ENCODE measurements at places on chromosomes 5 and 9. TPM values are rescaled to one million over a fixed set of nuclear protein-coding genes. Genes with fewer than 3 reads are reported as not detected.

NEUROG1 gene
- not detected for total RNA-seq

AQP7 gene
- 0.17 TPM for total RNA-seq

ABLIM3 gene
- total RNA-seq, result 1.1 TPM

CER1 gene
- total RNA-seq, result not detected

FAM169A gene
- total RNA-seq, result 301 TPM

TNC gene
- not detected for total RNA-seq

TAF1L gene
- total RNA-seq, result under 0.01 TPM

FAM153A gene
- total RNA-seq, result not detected

DNA sequence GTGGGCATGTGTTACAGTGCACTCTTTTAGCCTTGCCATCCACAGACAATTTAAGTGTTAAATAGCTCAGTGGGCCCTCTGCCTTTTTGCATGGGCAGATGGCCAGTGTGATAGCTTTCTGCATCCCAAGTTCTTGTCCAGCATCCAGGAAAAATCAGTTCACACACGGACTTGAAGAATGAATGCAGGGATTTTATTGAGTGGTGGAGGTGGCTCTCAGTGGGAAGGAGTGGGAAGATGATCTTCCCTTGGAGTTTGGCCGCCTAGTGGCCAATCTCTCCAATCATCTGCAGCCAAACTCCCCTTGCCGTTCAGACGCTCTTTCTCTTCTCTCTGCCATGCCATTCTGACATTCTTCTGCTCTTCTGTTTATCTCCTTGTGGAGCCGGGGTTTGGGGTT is 322.4 kb upstream of the GRAMD2B start:
- peak; percentile 89 for DNase-seq

- no peak for DNase-seq
Observed at GRCh38 chr5:104564530-104564929, 1001.9 kb upstream of the NUDT12 start.

DNA sequence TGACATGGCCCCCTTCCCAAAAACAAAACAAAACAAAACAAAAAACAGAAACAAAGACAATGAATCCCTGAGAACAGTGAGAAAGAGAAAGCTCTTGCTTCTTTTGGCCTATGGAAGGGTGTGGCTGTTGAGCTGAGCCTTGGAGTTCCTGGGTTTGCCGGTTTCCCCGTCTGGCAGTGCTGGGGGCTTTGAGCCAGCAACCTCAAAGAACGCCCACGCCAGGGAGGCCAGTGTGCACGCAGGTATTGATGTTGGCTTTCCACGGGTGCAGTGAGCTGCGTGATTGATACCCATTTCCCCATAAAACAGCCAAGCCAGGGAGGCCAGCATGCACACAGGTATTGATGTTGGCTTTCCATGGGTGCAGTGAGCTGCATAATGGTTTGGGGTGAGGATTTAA is 8.3 kb upstream of the LCN1 start:
- DNase-seq, result no peak

- no peak for DNase-seq
Observed at GRCh38 chr5:17154211-17154996, 63.0 kb upstream of the BASP1 start.

- DNase-seq, result no peak
Observed at GRCh38 chr9:95511616-95511931, 5.2 kb downstream of the PTCH1 start.

- DNase-seq, result no peak
Observed at GRCh38 chr5:120231563-120231962, 232.5 kb upstream of the PRR16 start.

DNA sequence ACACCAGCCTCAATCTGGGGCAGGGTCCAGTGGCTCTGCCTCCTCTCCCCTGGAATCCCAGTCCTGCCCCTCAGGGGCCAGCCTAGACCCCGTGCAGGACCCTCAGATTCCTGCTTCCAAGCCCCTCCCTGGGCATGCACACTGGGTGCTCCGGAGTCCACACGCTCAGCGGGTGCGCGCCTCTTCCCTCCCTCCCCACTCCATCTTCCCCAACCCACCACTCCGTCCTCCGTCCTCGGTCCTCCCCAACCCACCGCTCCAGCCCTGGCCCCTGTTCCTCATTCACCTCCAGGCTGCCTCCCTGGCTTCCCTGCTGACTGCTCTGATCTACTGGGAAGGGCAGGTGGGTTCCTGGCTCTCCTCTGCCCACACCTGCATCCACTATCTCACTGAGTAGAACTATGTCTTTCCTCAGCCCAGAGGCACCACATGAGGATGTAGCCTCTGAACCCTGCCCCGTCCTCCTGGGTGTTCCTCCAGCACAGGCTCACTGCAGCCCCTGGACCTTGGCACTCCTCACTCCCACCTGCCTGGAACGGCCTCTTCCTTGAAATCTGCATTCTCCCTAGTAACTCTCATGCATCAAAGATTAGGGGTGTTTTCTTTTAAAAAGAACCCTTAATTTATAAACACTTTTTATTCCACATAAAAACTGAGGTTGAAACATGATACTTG is 92.8 kb downstream of the CAMSAP1 start:
- DNase-seq, result no peak

- DNase-seq, result peak; percentile 94
Observed at GRCh38 chr9:34522971-34523797, at the start of gene ENHO. Gene ENHO (minus strand): TSS chr9:34522990. CDS start chr9:34521695, 1,295 bp downstream.

- no peak for DNase-seq
Observed at GRCh38 chr9:135704483-135704882, 2.5 kb downstream of the KCNT1 start.

DNA sequence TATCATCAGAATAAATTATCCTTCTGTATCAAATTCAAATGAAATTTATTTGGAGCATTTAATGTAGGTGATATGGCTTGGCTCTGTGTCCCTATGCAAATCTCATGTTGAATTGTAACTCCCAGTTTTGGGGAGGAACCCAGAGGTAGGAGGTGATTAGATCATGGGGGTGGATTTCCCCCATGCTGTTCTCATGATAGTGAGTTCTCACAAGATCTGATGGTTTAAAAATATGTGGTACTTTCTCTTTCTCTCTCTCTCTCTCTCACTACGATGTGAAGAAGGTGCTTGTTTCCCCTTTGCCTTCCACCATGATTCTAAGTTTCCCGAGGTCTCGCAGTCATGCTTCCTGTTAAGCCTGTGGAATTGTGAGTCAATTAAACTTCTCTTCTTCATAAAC is 678.4 kb upstream of the RGMB start:
- DNase-seq, result no peak

- peak; percentile 84 for DNase-seq
Observed at GRCh38 chr9:113173341-113173740, 22.5 kb downstream of the SLC31A2 start.

DNA sequence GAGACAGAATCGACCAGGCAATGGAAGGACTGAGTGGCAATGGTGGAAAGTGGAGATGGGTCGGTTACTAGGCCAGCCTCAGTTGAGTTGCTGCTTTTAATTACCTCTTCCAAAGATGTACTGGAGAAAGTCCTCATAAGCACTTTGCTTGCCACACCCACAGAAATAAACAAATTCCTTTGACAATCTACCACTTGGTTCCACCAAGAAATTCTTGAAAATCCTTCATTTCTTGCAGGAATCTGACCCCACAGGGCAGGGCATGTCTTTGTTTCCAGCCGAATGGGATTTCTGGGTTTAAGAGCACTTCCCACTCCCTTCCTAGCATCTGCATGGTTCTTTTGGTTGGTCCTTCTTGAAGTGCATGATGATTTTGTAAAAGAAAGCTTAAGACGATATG is 54.5 kb downstream of the ADAMTS12 start:
- no peak for DNase-seq

GRCh38 chr5:58505502-58505901 is 14.3 kb downstream of the GAPT start:
- no peak for DNase-seq

DNA sequence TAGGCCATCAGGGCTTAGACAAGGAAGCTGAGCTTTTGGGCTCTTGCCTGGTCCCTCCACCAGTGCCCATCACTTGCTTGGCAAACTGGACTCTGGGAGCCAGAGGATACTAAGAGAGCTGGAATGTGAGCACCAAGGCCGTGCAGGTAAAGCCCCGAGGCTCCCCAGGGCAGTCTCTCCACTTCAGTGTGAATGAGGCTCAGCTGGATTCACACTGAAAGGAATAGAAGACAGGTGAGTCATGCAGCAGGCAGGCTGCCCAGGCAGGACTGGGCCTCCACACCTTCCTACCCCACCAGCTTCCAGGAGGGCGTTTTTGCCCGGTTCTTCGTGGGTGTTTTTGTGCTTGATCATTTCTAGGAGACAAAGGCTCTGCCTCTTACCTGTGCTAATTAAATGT is 7.3 kb upstream of the CTSV start:
- no peak for DNase-seq

- DNase-seq, result no peak
Observed at GRCh38 chr5:176530393-176530982, 6.7 kb downstream of the RNF44 start.

- DNase-seq, result no peak
Observed at GRCh38 chr5:58462154-58462553, 2.3 kb upstream of the PLK2 start.

GRCh38 chr5:137888863-137889759 is at the start of gene PKD2L2:
Gene PKD2L2 (plus strand): TSS chr5:137889457. CDS start chr5:137889492, 35 bp downstream.
- DNase-seq, result peak; percentile 86

DNA sequence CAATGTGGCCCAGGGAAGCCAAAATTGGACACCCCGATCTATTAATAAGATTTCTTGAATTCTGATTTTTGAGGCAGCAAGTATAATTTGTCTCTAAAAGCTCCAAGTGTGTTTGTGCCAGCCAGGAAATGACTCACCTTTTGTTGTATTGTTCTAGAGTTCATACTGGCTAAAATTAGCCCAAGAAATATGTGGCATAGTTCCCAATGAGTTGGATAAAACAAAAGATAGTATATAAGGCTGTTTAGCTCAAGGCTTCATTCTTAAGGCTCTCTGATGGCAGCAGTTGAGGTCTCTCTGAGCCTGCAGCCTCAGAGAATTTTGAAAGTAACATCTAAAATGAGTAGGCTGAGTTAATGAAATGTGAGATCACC is 21.6 kb downstream of the HMGXB3 start:
- peak; percentile 31 for DNase-seq

GRCh38 chr5:141338538-141339306 is at the start of gene PCDHGA2:
Gene PCDHGA2 (plus strand): TSS chr5:141338760.
- DNase-seq, result peak; percentile 24

DNA sequence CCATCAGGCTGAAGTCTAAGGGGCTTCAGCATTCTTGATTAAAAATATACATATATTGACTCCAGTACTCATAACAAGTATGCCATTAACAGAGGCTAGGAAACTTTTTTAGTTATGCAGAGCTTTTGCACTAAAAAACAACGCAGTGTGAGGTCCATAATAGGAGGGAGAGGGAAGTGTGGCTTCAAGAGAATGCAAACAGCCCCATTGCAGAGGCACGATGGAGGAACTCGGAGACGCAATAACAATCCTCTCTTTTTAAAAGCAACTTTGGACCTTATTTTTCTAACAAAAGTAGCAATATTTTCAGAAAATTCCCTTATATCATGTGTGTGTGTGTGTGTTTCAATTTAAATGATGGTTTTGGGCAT is 150.0 kb upstream of the PTCH1 start:
- no peak for DNase-seq

DNA sequence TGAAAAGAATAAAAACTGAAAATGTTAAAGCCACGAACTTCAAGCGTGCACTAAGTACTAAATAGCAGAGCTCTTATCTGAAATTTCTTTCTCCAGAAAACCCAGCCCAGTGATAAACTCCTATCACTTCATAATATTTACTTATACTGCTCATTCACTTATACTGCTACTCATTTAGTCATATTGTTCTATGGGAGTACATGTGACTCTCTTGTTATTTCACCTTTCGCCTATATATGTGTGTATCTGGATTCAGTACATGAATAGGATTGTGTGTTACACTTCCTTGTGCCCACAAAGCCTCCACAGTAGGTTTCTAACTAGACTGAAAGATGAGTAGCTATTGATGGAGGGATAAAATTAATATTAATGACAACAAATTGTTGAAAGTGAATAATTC is 526.8 kb upstream of the GRAMD2B start:
- no peak for DNase-seq

DNA sequence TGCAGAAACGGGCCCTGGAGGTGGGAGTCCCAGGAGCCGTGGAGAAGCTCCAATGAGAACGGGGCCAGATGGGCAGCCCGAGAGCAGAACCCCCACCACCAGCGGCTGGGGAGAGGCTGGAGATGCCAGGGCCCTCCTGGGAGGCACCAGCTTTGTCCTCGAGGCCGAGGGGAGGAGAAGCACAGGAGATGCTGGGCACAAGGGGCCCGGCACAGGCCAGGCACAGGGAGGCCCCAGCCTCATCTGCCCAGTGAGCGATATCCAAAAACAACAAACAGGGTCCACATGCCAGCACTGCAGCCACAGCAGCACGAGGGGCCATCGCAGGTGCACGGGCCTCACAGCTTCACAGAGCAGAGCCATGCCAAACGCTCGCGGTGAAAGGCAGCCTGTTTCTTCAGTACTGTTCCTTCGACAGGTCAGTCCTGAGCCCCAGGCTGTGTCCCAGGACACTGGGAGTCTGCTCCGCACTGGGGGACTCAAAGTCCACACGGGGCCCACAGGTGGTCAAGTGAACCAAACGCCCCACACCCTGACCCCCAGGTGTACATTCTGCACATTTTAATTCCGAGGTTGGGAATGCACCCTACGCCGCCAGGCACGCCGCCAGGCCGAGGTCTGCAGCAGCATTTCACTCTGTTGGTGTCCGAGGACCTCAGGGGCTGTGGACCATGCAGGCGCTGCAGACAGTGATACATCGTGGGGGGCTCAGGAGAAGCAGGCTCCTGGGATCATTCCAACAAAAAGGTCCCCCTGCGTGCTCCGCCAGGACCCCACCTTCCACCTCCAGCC is 9.5 kb downstream of the LPCAT1 start:
- DNase-seq, result no peak

DNA sequence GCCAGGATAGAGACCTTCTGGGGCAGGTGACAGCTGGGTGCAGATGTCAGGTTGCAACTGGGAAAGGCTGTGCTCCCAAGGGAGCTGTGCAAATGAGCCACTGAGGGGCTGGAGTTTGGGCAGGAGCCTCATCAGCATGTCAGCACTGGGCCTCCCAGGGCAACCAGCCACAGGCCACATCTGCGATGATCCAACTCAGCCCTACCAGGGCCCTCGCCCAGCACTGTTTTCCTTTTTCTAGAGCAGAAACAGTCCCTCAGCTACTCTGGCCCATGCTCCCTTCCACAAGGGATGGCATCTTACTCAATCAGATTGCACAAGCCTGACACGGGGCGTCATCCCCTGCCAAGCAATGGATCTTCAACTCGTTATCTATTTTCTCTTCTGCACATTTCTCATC is 24.8 kb downstream of the NIPAL4 start:
- DNase-seq, result no peak

- DNase-seq, result no peak
Observed at GRCh38 chr9:77710316-77710715, 62.2 kb upstream of the GNA14 start.

GRCh38 chr5:135593141-135593540 is 14.3 kb upstream of the CXCL14 start:
- DNase-seq, result no peak

DNA sequence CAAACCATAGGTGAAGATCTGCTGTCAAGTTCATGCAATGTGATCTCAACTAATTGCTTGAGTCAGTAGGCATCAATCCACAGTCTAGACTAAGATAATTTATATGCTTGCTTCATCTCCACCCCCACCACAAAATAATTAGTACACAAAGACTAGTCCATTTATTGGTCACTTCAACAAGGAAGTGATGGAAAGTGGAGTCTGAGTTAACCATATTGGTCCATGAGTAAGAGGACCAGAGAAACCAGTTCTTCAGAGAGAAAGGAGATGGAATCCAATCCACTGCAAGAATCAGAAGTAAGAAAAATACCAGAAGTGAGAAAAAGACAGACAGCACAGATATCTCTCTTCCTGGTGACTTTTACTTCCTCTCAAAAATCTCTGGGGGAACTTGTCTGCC is 366.5 kb downstream of the CHSY3 start:
- no peak for DNase-seq
